Fibroblast of upper back skin (primary cell): ENCODE measurements at places on chromosomes 2 and 18.

DNA sequence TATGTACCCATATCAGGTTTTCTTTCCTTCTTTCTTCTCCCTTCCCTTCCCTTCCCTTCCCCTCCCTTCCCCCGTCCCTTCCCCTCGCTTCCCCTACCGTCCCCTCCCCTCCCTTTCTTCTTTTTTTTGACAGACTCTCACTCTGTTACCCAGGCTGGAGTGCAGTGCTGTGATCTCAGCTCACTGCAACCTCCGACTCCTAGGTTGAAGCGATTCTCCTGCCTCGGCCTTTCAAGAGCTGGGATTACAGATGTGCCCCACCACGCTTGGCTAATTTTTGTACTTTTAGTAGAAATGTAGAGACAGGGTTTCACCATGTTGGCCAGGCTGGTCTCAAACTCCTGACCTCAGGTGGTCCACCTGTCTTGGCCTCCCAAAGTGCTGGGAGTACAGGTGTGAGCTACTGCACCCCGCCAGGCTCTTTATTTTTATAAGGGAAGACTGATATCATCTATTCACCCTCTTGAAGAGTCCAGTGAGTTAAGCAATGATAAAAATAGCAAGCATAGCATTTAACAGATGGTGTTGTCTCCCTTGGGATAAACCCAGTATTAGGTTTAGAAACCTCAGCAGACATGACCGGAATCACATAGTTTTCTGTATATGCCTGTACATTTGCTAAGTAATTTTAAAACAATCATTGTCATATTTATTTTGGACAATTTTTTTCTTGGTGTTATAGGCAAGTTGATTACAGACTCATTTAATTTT is 888.4 kb downstream of the TRIB2 start:
- no peak for DNase-seq

DNA sequence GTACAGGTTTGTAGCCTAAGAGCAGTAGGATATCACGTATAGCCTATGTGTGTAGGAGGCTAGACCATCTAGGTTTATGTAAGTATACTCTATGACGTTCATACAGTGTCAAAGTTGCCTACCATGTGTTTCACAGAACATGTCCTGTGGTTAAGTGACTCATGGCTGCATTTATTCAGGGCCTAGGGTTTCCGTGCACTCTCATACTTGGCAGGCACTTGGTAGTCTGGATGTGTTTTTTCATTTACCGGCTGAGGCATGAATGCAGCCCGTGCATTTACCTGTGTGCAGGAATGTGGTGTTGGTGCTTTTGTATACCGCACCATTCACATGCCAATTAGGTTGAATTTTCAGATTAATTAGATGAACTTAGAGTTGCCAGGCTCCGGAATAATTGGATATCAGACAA is 43.4 kb downstream of the MYL12B start:
- DNase-seq, result peak; percentile 97

DNA sequence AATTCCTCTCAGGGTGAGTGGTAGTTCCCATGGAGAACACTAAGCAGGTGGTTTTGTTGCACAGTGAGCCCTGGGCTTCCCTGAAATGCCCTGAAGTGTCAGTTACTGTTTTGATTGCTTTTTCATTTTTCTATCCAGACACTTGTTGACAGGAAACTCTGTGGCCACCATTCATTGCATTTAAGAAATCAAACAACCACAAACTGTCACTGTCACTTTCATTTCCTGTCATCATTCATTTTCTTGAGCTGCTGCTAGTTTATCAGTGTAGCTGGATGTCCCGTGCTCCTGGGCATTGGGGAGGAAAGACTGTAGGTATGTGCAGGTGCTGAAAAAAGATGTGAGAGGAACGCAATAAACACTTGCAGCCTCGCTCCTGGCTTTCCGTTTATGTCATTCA is 891.6 kb upstream of the ZEB2 start:
- no peak for DNase-seq

DNA sequence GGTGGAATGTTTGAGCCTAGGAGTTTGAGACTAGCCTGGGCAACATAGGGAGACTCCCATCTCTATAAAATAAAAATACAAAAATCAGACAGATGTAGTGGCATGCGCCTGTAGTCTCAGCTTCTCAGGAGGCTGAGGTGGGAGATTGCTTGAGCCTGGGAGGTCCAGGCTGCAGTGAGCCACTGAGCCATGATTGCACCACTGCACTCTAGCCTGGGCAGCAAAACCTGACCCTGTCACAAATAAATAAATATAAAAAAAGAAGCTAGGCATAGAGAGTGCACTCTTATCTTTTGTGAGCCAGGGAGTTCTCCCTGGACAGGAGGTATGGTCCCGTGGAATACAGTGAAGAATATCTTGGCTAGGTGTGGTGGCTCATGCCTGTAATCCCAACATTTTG is 11.0 kb upstream of the KYNU start:
- no peak for DNase-seq

DNA sequence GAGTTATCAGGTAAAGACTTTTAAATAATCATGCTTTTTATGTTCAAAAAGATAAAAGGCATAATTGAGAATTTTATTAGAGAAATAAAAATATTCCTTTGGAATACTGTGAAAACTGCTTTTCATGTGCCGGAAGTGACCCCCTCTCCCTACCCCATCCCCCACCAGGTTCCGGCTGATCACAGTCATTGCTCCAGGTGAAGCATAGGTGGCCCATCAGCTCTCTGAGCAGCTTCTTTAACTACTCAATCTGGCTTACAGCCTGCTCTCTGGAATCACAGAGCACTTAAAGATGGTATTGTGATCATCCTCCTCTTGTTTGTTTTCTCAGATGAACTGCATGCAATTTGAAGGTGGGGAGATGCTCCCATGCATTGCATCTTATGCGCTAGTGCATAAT is 257.7 kb downstream of the EN1 start:
- no peak for DNase-seq

DNA sequence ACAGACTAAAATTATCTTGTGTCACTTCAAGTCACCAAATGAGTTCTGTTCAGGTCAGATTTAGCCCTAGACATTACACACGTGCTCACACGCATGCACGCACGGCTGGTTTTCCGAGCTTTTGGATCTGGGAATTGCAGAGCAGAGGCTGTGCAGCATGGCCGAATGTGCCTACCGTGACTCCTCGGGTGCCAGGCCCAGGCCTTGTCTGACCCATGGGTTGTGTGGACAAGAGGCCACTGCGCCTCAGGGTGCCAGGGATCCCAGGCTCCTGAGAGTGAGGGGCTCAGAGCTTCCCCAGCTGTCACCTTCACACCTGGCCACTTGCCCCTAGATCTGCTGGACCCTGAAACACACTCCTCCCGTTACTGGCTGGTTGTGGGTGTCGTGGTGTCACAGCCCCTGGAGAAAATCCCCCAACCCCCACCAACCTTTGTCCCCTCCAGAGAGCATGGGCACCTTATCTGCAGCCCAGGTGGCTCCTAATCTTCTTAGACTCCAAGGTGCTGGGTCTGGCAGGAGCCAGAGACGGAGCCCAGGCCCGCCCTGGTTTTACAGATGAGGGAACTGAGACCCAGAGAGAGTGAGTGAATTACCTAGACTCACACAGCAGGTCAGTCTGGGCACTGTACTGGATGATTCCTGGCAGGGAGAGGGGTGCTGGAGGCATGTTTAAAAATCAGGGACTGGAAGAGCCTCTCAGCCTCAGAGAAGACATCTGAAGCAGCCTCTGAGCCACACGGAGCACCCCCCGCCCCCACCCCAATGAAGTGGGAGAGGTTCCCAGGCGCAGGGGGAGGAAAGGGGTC is 56.8 kb downstream of the ATOH8 start:
- DNase-seq, result no peak

DNA sequence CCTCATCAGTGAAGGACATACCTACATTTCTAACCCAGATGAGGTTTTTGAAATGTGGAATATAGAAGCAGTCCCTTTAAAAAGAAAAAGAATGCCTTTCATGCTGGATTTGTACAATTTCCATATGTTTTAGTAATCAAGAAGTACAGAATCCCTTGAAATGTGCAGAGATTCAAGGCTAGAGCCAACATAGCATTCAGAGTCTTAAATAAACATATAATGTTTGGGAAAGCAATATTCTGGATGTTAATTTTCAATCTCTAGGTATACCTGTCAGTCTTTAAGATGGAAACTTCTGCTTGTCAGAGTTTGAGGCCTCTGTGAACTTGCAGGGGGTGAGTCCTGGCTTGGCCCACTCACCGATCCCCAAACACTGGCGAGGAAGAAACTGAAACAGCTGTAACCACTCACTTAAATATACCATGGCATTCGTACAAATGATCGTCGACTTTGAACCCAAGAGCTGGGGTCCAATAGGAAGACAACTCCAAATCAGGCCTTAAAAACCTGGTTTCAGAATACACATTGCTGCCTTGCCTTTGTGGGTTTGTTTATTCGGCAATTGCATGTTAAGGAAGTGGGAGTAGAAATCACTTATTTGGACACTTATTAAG is 132.8 kb upstream of the NCK2 start:
- no peak for DNase-seq

GRCh38 chr18:58993260-58993659 is 128.6 kb downstream of the ZNF532 start:
- DNase-seq, result peak; percentile 96

GRCh38 chr18:7021994-7022840 is 95.4 kb downstream of the LAMA1 start:
- DNase-seq, result peak; percentile 55

DNA sequence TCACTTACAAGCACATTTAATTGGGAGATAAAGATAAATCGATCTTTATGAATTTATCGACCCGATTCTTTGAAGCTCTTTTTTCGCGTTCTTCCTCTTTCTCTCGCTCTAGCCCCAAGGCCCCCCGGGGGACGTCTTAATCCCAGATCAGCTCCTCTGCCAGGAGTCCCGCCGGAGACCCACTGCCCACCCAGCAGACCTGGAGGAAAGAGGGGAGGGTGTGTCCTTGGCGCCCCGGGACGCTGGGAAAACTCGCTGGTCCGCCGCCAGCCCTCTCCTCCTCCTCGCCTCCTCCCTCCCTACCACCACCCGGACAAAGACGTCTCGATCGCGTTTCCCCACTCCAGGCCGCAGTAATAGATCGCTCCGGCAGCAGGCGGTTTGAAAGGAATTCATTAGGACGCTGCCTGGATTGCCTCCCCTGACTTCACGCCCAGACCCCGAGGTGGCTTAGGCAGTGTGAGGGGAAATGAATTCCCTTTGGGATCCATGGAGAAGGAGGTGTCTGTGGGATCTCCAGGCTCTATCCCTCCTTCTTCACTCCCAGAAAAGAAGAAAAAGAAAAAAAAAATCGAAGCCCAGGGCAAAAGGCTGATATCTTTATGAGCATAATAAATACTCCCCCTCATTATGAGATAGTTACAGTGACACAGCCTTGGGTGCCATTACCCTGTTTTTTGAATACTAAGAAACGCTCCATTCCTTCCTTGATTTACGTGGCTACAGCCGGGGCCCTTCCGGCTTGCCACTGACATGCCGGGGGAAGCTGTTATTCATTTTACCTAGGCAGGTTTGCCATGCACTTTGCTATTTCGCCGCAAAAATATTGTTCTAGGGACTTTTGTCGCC is 1.8 kb upstream of the GBX2 start:
- DNase-seq, result no peak

- DNase-seq, result no peak
Observed at GRCh38 chr18:56202678-56203077, 435.7 kb downstream of the TXNL1 start.

DNA sequence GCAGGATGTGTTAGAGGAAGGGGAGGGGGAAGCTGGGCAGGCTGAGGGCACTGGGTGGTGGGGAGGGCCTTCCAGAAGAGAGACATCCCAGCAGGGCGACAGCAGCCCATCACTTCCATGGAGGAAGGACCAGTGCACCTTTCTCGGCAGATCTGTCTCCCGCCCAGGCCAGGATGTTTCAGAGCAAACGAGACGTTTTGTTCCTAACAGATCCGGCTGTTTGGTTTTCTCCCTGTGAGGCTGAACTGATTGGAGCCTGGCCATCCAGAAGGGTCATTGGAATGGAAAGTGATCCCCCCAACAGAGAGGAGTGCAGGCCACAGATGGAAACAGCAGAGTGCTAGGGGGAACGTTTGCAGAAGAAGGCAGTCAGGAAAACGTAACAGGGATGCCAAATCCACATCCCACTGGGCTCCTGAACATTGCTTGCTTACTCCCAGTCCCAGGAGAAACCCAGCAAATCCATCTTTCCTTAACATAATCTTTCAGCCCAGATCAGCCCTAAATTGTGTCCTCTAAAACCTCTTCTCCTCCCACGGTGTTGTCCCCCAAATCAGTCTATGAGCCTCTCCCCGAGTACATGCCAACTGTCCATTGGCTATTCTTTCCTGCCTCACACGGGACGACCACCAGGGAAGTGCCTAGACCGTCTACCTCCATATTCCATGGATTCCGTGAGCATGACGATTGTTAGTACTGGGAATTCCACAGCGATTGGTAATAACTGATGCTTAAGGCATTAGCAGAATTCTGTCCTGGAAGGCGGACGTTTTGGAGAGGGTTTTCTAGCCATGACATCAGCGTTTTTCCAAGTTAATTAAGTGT is 126.8 kb downstream of the SEPTIN10 start:
- DNase-seq, result peak; percentile 90
